Activated CD4-positive, CD25-positive, alpha-beta regulatory T cell treated with anti-CD3 and anti-CD28 coated beads, Interleukin-2, amount 50 U/mL, for 16 hours (primary cell): ENCODE measurements at places on chromosomes 6 and 20.

DNA sequence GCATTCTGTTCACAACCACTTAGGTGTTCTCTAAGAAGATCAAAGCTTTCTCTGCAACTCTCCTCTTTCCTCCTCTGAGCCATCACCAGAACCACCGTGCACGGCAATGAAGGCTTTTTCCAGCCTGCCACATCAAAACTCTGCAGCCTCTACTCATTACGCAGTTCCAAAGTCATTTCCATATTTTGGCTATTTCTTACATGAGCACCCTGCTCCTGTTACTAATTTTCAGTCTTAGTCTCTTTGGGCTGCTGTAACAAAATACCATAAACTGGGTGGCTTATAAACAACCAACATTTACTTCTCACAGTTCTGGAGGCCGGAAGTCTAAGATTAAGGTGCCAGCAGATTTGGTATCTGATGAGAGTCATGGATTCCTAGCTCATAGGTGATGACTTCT is 70.4 kb upstream of the THBS2 start:
- DNase-seq = no peak

DNA sequence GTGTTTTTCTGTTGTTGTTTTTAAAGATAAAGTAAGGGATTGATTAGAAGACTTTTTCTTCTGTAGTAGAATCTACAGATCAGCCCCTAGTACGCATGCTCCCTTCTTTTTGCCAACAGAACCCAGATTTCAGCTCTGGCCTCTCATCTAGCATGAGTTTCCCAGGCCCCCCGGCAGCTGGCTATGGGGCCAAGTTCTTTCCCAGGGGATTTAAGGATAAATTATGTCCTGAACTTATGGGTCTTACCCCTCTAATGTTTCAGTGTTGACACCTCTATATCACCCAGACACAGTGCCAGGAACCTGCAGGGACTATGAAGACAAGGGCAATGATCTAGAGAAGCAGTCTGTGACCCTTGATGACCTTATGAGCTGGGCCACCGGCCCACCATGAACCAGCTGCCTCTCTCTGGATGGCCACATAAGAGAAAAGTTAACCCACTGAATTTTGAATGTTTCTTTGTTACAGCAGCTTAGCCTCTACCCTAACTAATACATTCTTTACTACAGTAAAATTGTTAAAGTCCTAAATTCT is 150.5 kb downstream of the UNC5CL start:
- DNase-seq = no peak

- DNase-seq = no peak
Observed at GRCh38 chr6:45411959-45412358, 34.2 kb upstream of the SUPT3H start.

DNA sequence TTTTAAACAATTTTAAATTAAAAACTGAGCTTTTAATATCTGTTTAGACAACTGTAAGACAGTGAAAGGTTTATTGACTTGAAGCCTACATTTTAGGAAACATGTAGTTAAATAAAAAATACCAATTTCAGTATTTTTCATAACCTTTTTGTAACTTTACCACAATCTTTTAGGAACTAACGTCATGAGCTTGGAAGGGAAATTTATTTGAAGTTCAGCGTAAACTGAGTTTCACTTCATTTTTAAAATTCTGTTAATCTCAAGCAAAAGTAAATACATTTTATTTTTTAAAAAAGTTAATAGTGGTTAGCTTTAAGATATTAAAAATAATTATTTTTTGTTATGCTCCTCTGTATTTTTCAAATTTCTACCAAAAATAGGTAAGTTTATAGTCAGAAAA is 5.5 kb downstream of the CST7 start:
- no peak for DNase-seq

GRCh38 chr6:83055366-83055964 is 10.2 kb downstream of the UBE3D start:
- DNase-seq = no peak

DNA sequence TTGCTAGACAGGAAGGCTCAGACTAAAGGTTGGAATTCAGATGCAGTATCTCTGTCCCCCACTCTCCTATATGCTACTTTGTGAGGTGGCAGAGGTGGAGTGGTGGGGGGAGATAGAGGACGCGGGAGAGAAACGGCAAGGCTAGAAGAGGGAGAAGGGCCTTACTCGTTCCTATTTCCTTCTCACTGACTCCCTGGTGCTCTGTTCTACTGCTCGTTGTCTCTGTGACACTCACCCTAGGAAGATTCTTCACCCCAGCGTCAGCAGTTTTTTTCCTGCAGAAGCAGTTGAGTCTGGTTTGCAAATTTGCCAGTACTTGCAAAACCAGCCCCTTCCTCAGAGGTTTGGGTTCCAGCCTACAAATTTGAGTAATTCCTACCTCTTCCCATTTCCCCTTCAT is 801.1 kb upstream of the SLC35B3 start:
- DNase-seq = no peak

DNA sequence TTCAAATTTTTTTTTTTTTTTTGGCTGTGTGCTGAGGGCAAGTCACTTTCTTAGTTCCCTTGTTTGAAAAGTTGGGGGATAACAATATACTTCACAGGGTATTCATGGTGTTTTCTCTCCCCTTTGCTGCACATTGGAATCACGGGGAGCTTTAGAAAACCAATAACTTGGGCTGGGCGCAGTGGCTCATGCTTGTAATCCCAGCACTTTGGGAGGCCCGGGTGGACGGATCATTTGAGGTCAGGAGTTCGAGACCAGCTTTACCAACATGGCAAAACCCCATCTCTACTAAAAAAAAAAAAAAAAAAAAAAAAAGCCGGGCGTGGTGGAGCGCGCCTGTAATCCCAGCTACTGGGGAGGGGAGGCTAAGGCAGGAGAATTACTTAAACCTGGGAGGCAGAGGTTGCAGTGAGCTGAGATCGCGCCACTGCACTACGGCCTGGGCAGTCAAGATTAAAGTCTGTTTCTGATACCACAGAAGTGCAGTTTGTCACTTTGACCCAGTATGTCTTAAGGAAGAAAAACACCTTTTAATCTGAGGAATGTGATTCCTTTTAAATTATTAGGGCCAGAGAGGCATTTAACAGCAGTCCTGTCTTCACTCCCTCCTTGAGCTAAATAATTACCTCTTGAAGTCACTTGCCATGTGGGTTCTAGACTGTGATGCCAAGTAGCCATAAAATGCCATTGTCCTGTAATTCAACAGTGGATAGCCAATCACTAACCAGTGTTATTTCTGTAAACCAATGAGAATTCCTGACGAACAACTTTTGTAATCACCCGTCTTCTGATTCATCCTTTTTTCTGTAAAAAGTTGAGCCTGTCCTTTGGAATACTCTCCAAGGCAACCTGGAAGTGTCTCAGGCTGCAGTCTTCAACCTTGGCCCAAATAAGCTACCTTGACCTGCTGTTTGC is 16.1 kb downstream of the SRSF3 start:
- DNase-seq = no peak

- DNase-seq = no peak
Observed at GRCh38 chr6:39791850-39792539, at the start of gene DAAM2. TSS of gene DAAM2 (plus strand) at chr6:39792376. CDS start at chr6:39856303, 63,927 bp downstream.

GRCh38 chr6:148388521-148388920 is 45.9 kb downstream of the SASH1 start:
- DNase-seq = no peak
